ENCODE measurements at places on chromosomes 3 and 15.
A peak's percentile ranks its signal among the peaks of the same experiment; 100 is the strongest.

- no peak for DNase-seq
Measured at GRCh38 chr3:182999767-183000166, 19.4 kb upstream of the DCUN1D1 start.

DNA sequence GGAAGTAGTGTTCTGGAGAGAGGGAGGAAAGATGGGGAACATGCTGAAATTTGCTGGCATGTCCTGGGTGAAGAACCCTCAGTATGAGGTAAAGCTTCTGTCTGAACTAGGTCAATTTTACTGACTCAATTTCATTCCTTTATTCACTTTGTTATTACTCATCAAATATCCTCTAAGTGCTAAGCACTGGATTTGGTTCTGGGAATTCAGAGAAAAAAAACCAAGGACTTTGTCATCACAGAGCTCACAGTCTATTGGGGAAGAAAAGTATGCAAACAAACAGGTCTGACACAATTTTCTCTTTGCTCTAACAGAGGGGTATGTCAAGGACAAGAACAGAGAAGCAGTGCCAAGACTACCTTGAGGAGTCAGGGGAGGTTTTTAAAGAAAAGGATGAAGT, 68.0 kb downstream of the TFG start:
- no peak for DNase-seq

- DNase-seq = peak; percentile 25
Measured at GRCh38 chr15:74535388-74536084, 5.5 kb upstream of the ARID3B start.

- no peak for DNase-seq
Measured at GRCh38 chr3:64131725-64132469, 93.4 kb downstream of the PRICKLE2 start.

- DNase-seq = no peak
Measured at GRCh38 chr3:126056681-126057500, 27.0 kb downstream of the SLC41A3 start.

DNA sequence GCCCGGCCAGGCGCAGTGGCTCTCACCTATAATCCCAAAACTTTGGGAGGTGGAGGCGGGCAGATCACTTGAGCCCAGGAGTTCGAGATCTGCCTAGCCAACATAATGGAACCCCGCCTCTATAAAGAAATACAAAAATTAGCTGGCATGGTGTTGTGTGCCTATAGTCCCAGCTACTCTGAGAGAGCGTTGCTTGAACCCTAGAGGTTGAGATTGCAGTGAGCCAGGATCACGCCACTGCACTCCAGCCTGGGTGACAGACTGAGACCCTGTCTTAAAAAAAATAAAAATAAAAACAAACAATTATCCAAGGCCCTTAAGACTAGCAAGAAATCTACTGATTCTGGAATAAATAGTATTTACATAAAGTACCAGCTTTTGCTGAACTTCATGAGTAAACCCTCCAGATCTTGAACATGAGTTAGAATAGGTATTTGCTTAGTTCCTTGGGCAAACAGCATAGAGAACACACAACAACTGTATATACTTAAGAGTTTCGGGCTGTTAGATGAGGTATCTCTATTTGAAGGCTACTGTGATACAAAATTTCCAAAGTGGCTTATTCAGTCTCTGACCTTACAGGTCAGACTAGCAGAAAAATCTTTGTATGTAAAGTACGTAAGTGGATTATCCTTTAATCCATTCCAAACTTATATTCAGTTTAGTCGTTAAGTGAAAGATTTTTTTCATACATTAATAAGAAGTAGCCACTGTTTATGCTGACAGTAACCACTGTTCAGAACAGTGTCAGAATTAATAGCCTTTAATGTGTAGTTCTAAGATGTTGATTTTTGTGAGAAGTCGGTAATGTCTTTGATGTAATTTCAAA, 171.1 kb upstream of the CGNL1 start:
- DNase-seq = no peak

GRCh38 chr15:62497356-62497755, 332.3 kb upstream of the C2CD4B start:
- DNase-seq = no peak

GRCh38 chr3:10925436-10926255, 66.9 kb upstream of the SLC6A1 start:
- no peak for DNase-seq

DNA sequence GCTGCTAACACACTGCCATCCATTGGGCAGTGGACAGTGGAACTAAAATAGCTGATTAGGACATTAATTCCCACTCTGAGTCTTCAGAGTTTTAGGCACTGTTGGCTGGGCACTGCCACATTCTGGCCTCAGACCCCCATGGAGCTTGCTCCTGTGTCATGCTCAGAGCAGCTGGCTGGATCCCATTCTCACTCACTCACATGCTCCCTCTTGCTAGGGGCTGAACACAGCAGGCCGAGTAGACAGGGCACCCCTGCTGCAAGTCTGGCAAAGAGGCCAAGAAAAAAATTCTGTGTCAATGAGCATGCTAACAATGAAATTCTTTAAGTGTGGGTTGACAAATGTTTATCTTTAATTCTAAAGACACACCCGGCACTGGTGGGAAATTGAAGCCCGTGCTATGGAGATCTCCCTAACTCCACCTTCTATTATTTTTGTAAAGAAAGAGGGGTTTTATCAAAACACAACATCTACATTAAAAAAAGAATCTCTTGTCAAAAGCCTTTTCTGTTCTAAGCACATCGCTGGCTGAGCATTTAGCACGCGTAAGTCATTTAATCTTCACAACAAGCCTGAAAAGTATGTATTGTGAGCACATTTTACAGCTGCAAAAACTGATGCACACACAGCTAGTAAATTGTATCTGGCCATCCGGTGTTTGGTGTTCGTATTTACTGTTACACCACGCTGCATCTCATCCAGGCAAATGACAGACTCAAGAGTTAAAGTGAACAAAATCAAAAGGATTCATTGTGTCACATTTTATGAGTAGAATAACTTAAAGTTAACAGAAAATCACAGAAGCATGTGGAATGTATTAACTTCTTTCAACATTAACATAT, 362.1 kb downstream of the PLOD2 start:
- no peak for DNase-seq

All from HL-60 (cell line).